COLO829 (cell line): ENCODE measurements at places on chromosomes 16 and 17.

DNA sequence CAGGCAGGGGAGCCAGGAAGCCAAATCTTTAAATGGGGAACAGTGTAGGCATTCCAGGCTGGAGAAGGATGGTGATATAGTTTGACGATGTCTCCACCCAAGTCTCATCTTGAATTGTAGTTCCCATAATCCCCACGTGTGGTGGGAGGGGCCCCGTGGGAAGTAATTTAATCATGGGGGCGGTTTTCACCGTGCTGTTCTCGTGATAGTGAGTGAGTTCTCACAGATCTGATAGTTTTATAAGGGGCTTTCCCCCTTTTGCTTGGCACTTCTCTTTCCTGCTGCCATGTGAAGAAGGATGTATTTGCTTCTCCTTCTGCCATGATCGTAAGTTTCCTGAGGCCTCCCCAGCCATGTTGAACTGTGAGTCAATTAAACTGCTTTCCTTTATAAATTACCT is 28.8 kb downstream of the GINS3 start:
- DNase-seq: no peak

GRCh38 chr16:27330542-27330941 is 16.8 kb downstream of the IL4R start:
- no peak for DNase-seq

GRCh38 chr17:82917699-82918345 is 78.0 kb upstream of the ZNF750 start:
- no peak for DNase-seq

DNA sequence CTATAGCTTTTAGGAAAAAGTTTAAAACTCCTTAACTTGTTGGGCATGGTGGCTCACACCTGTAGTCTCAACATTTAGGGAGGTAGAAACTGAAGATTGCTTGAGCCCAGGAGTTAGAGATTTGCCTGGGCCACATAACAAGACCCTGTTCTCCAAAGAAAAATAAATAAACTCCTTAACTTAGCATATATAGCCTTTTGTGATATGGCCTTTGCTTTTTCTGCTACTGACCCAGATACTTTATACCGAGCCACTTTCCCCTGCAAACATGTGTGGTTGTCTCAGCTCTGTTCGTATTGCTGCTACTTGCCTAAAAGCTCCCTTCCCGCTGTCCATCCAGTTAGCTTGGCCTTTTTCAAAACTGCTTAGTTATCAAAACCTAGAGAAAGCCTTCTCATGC is 51.0 kb downstream of the GAN start:
- DNase-seq: no peak

GRCh38 chr17:40903129-40903847 is 18.2 kb upstream of the KRT20 start:
- DNase-seq: no peak

DNA sequence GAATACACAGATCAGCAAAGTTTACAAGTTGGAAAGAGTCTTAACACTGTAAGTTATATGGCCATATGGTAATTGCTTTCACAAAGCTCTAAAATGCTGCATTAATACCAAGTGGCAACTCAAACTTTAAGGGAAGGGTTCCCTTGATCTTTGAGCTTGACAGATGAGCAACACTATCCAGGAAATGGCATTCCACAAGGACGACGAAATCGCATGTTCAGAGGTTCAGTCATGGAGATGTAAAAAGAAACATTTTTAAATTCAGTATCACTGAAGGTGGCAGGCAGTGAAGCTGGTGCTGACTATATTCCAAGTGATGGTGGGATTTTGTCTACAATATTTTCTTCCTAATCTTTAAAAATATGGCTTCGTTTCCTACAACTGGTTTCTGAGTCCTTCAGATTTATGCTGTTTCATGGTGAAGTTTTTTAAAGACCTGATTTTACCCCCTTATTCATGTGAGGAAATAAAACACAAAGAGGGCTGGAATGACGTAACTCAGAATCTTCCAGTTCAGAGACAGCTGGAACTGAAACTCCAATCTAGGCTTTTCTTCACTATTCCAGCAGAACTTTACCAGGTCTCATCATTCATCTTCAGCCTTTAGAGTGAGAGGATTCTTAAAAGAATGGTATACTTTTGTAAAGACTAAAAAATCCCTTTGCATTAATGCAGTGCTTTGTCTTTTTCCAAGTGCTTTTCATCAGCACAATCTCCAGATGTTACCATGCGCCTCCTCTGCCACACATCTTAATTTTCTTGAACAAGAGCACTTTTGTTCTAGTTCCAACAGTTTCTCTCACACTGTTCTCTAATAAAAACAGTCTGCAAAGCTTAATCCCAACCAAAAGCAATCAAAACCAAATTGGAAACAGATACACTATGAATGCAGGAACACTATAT is 20.2 kb downstream of the CHCT1 start:
- peak; percentile 75 for DNase-seq

GRCh38 chr17:40509626-40510327 is 8.4 kb upstream of the TNS4 start:
- DNase-seq: no peak

DNA sequence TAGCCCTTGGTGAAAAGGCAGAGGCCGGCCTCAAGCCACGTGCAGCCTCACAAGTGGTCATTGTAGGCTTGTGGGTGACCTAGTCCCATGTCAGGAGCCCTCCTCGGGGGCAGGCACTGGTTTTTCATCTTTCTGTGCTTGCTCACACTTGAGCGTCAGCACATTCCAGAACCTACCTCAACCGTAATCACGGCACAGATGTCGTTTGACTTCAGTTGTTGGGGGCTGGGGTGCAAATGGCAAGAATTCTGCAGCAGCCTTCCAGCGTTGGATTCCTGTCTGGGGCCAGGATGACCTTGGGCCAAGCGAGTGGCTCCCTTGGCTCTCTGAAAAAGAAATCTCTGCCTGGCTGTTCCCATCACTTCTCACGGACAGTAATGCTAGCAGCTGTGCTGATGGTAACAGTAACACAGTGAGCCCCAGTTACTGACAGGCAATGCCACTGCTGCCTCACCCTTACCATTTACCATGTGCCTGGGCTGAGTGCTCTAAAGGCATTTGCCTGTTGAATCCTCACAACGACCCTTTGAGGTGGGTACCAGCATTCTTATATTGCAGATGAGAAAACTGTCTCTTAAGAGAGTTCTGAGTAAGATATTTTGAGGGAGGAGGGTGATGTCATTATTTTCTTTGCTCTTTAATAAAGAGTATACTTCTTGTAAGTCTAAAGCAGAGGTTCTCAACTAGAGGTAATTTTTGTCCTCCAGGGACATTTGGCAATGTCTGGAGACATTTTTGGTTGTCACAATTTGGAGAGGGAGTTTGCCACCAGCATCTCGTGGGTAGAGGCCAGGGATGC is 46.5 kb downstream of the KSR1 start:
- no peak for DNase-seq

DNA sequence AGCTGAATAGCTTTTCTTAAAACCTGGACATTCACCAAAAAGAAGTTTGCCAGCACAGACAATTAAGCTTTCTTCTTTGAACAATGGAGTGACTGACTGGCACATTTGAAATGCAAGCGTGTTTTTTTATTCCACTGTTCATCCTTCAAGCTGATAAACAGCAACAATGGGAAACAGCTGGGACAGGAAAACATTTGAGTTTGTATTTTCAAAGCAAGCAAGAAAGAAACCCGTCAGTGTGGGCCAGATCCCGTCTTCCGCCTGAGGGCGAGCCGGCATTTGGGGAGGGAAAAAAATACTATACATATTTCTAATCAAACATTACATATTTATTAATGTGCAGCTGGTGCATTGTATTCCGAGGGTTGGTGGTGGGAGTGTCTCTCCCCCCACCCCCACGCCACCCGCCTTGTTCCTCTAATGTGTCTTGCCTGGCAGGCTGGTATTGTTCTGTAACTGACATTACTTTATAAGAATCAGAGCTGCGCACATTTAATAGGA is 94.3 kb downstream of the CYLD start:
- DNase-seq: peak; percentile 23

- DNase-seq: peak; percentile 32
Measured at GRCh38 chr17:74972107-74972972, at the start of gene HID1. TSS of gene HID1 (minus strand) at chr17:74972759. CDS start at chr17:74972656, 103 bp downstream.

GRCh38 chr16:81544700-81545271 is 100.2 kb downstream of the CMIP start:
- DNase-seq: no peak

DNA sequence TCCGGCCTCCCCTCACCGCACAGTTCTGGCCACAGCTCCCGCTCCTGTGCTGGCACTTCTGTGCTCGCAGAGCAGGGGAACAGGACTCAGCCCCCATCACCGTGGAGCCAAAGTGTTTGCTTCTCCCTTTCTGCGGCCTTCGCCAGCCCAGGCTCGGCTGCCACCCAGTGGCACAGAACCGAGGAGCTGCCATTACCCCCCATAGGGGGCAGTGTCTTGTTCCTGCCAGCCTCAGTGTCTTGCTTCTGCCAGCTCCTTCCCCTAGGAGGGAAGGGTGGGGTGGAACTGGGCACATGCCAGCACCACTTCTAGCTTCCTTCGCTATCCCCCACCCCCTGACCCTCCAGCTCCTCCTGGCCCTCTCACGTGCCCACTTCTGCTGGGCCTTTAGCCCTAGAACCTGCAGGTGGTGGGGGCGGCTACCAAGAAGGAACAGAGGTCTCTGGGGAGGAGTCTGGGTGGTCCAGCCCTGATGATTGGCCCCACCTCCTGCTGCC is 645 bp upstream of the ELMO3 start:
- no peak for DNase-seq

GRCh38 chr17:20243524-20243923 is 223.8 kb downstream of the LGALS9B start:
- DNase-seq: no peak
